ENCODE measurements at places on chromosomes 4 and X. TPM values are rescaled to one million over a fixed set of nuclear protein-coding genes. Genes with fewer than 3 reads are reported as not detected.

The FNIP2 gene
- 47.7 TPM for total RNA-seq

The SCRG1 gene
- total RNA-seq, result 0.31 TPM

The TLR1 gene
- 2.6 TPM for total RNA-seq

The VMA21 gene
- total RNA-seq, result 40.9 TPM

The SPANXD gene
- total RNA-seq, result not detected

The ERAS gene
- total RNA-seq, result not detected

The MID1 gene
- total RNA-seq, result 10.7 TPM

The GABRB1 gene
- 5.8 TPM for total RNA-seq

The SH3BP2 gene
- 7.1 TPM for total RNA-seq

The LINC00632 gene
- 5.7 TPM for total RNA-seq

The ERVMER34-1 gene
- not detected for total RNA-seq

The FRG2 gene
- not detected for total RNA-seq

The PROM1 gene
- not detected for total RNA-seq

The ZNF732 gene
- total RNA-seq, result 0.31 TPM

The FAM149A gene
- 13.9 TPM for total RNA-seq

The ZDHHC9 gene
- total RNA-seq, result 12.9 TPM

The POLA1 gene
- 16.1 TPM for total RNA-seq

The RNF128 gene
- 1.1 TPM for total RNA-seq

The NAA11 gene
- total RNA-seq, result 0.06 TPM

The RTL5 gene
- total RNA-seq, result 5.6 TPM

The STARD8 gene
- 3.2 TPM for total RNA-seq

The LDB2 gene
- 81.2 TPM for total RNA-seq

The PNMA6A gene
- total RNA-seq, result 0.62 TPM

The RAB39B gene
- total RNA-seq, result 0.13 TPM

The CCNB3 gene
- 0.26 TPM for total RNA-seq

The AFF2 gene
- 0.40 TPM for total RNA-seq

The NXT2 gene
- 9.6 TPM for total RNA-seq

The CT83 gene
- not detected for total RNA-seq

The GSX2 gene
- not detected for total RNA-seq

The ABCG2 gene
- 1.7 TPM for total RNA-seq

The S100G gene
- not detected for total RNA-seq

The GAGE12J gene
- not detected for total RNA-seq

The PAGE1 gene
- total RNA-seq, result not detected

The RBM46 gene
- total RNA-seq, result under 0.01 TPM

The SMARCA1 gene
- total RNA-seq, result 78.5 TPM

The FAM241A gene
- 1.6 TPM for total RNA-seq

The GLUD2 gene
- 2.9 TPM for total RNA-seq

The SMR3A gene
- not detected for total RNA-seq

The SRPK3 gene
- 0.56 TPM for total RNA-seq

The ARL13A gene
- not detected for total RNA-seq

The SOD3 gene
- 136 TPM for total RNA-seq

The ADAM29 gene
- total RNA-seq, result not detected

The CSAG2 gene
- not detected for total RNA-seq

The FGB gene
- total RNA-seq, result not detected

The CT45A2 gene
- total RNA-seq, result not detected

The H2BW2 gene
- not detected for total RNA-seq

The BTC gene
- total RNA-seq, result 0.92 TPM

The MAGEC2 gene
- not detected for total RNA-seq
